ENCODE measurements at places on chromosomes 11 and 22.

- no peak for DNase-seq
Measured at GRCh38 chr22:29890760-29891159, 7.8 kb downstream of the MTMR3 start.

GRCh38 chr11:14582793-14583192 lies 60.8 kb upstream of the PDE3B start:
- DNase-seq: no peak

DNA sequence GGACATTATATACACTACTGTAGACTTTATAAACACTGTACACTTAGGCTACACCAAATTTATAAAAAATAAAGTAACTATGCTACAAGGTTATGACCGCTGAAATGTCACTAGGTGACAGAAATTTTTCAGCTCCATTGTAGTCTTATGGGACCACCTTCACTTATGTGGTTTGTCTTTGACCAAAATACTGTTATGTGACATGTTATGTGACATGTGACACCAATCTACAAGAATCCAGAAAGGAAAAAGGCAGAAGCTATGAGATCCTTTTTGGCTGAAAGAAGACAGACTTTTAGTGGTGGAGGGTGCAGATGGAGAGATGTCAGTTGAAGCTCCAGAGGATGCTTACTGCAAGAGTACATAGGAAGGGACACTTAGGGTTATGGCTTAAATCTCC lies 1378.4 kb upstream of the TENM4 start:
- no peak for DNase-seq

- no peak for DNase-seq
Measured at GRCh38 chr11:13140028-13140870, 131.1 kb downstream of the RASSF10 start.

DNA sequence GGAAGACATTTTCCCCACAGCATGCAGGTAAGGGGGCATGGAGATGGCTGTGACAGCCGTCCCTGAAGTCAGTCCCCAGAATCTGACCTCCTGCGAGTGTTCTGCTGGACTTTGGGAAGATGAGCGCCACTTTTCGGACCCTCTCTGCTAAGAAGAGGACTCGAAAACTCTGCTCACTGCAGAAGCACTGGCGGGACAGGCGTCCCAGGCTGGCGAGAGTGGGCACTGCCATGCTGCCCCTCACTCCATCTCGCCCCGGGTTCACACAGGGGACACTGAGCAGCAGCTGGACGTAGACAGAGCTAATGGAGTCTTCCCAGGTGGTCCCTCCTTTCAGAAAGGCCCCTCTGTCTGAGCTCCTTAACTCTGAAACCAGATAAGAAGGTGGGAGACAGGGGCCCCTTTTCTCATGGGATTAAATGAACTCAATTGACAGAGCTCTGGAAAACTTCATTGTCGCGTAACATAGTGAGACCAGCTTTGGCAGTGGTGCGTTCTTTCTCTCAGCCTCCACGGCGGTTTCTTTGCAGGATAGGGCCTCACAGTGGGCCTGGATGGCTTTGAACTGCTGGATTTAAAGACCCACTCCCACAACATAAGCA lies 4.8 kb downstream of the ADAMTS8 start:
- no peak for DNase-seq

DNA sequence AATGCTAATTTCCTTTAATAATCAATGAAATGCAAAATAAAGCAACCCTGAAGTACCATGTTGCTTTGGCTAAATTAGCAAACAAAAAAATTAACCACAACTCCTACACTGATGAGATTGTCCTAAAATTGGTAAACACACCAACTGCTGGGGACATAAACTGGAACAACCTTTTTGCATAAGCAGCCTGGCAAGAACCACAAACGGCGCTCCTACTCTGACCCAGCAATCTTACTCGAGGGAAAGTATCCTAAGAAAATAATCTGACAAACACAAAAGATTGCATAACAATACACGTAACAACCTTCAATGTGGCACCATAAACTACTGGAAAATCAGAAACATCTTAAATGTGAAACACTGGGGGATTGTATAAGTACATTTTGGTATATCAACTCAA lies 189.8 kb upstream of the PITPNB start:
- DNase-seq: no peak

DNA sequence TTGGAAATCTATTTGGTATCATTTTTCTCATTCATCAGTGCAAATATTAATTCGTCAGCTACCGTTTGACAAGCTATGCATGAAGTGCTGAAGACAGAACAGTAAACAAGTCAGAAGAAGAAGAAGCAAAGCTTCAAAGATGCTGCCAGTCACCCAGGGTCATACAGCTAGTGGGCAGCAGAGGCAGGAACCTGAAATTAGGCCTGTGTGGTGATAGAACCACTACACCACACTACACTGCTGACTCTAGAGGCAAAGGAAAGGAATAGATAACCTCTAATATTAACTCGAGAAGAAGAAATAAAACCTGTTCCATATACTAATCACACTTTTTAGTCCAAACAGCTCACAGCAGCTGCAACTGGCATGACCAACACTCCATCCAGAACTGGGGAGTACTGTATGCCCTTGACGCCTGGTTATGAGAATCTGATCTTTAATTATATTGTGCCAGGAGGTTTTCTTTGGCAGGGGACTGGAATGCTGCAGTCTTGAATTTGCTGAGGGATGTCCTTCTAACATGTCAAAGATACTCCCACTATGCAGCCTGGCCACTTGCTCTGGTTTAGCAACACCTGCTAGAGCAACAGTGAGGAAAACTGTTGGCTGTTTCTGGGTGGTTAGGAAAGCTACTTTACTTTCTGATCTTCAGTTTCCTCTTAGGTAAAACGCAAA lies 73.0 kb downstream of the PAK1 start:
- DNase-seq: no peak

DNA sequence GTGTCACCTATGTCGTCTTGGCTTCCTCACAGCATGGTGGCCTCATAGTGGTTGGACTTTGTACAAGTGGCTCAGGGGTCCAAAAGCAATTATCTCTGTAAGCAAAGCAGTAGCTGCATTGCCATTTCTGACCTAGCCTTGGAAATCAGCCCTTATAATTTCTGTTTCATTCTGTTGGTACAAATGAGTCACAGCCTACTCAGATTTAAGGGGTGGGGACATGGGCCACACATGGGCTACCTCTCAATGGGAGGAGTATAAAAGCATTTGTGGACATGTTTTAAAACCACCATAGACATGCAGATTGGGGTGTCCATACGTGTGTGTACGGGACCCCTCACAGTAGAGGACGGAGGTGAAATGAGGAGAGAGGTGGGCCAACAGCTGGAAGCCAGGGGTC lies 41.6 kb downstream of the CHRDL2 start:
- no peak for DNase-seq

DNA sequence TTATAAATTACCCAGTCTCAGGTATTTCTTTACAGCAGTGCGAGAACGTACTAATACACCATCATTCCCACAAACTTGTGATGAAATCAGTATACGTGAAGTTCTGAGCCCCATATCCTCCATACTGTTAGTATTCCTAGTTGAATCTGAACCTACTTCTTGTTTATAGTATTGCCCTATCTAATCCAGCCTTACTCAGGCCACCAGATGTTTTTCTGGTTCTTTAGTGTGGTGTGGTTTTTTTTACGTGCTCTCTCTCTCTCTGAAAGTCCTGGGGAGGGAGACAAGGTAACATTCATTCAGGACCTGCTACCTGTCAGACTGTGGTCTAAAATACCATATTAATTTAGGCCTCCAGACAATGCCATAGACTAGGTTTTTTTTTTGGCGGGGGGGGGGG lies 47.6 kb upstream of the TEAD1 start:
- DNase-seq: no peak

DNA sequence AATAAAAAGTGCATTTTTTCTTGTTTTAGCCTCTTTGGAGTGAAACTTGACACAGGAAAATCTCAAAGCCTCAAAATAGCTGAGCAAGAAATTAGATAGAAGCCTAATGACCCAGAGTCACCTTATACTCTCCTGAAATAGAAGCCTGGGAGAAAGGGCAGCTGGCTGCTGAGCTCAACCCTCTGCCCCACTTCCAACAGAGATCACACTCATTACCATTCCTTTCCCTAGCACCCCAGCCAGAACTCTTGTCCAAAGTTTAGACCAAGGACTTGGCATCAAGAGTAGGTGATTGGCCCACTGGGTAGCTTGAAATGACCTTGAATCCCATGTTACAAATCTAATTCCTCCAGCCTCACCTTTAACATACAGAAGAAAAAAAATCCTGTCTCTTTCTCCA lies 62.7 kb upstream of the AMOTL1 start:
- DNase-seq: no peak

- DNase-seq: no peak
Measured at GRCh38 chr11:79030448-79030847, 410.4 kb downstream of the TENM4 start.

DNA sequence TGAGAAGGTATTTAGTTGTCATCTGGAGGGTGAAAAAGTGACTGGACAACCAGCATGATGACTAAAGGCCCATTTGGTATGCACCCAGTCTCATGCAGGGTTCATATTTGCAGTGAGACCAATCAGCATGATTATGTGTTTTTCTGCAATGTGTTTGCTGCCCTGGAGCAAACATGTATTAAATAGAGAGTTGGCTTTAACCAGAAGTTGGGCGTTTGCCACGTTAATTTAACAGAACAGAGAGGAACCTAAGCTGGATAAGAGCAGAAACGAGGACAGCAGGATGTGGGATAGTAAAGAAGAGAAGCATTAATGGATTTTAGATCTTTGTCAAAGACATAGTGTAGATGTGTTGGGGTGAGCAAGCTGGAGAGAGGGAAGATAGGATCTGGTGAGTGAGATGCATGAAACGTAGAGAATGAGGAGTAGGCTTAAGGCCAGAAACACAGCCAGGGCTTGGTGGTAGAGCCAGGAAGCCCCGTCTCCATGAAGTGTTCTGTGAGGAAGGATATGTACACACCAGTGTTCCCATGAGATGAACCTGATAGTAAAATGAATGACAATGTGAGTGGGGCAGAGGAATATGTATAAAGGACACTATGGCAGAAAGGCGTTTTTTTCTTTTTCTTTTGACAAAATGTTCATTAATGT lies 164.0 kb upstream of the PDGFD start:
- no peak for DNase-seq

DNA sequence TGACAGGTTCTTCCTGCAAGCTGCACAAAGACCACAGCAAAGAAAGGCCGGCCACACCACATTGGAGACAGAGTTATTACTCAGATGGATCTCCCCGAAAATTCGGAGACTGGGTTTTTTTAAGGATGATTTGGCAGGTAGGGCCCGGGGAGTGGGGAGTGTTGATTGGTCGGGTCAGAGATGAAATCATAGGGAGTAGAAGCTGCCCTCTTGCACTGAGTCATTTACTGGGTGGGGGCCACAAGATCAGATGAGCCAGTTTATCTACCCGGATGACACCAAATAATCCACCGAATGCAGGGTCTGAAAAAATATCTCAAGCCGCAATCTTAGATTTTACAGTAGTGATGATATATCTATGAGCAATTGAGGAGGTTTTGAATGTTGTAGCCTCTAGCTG lies 401.8 kb upstream of the FAT3 start:
- DNase-seq: no peak

DNA sequence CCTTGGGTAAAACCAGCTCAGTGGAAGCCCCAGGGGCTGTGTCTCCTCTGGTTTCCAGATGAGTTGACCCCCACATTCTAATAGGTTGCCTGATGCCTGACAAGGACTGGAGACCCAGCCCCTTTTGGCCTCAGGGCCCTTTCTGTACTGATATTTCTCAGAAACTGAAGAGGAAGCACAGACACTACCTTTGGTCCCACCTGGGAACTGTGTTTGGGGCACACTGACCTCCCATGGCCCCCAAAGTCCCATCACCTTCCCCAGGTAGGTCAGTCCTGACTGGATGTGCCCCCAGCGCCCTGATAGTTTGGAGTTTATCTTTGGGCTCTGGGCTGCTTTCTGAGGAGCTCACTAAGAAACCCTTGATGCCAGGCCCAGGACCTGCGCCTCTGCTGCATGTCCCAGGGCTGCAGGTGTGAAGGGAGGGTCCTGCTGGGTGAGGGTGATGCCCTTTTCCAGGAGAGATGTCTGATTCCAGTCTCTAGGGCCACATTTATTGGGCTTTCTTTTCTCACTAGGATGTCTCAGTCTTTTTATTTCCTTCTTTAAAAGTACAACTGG lies 106.7 kb downstream of the GGTLC2 start:
- no peak for DNase-seq

DNA sequence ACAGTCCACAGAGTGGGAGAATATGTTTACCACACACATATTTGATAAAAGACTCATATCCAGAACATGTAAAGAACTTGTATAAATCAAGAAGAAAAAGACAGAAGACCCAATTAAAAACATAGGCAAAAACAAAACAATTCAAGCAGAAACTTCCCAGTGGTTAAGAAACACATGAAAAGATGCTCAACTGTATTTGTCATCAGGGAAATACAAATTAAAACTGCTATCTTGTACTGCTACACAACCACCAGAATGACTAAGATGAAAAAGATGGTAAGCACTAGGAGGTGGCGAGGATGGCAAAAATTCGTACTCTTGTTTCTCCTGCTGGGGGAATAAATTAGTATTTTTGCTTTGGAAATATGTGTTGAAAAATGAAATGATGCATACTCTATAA lies 192.3 kb upstream of the C11orf87 start:
- DNase-seq: no peak

- no peak for DNase-seq
Measured at GRCh38 chr11:61923166-61924063, 6.0 kb upstream of the RAB3IL1 start.

GRCh38 chr11:70108250-70108649 lies 30.1 kb downstream of the ANO1 start:
- DNase-seq: no peak

DNA sequence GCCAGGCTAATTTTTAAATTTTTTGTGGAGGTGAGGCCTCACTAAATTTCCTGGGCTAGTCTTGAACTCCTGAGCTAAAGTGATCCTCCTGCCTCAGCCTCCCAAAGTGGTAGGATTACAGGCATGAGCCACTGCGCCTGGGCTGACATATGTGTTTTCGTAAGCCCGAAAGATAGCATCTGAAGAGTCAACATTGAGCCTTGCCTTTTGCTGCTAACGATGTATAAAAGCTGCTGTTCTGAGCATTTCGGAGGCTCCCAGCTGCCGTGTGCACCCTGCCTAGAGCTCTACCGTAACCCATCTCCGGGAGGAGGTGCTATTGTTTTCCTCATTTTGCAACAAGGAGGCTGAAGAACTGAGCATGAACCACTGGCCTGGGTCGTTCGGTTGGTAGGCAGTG lies 18.1 kb upstream of the PPP6R3 start:
- no peak for DNase-seq

GRCh38 chr22:30821381-30821780 lies 126.7 kb downstream of the OSBP2 start:
- no peak for DNase-seq

- no peak for DNase-seq
Measured at GRCh38 chr11:68287419-68287818, 15.6 kb upstream of the C11orf24 start.

- DNase-seq: no peak
Measured at GRCh38 chr22:45731798-45732495, 60.3 kb downstream of the ATXN10 start.

- no peak for DNase-seq
Measured at GRCh38 chr11:124935548-124936514, at the start of gene HEPACAM. TSS of gene HEPACAM (minus strand) at chr11:124936047. CDS start at chr11:124936006, 41 bp downstream.

DNA sequence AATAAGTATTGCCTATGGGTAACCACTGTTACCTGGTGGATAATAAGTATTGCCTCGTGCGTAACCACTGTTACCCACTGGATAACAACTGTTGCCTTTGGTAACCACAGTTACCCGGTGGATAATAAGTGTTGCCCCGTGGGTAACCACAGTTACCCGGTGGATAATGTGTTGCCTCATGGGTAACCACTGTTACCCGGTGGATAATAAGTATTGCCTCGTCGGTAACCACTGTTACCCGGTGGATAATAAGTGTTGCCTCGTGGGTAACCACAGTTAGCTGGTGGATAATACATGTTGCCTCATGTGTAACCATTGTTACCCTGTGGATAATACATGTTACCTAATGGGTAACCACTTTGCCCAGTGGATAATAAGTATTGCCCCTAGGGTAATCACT lies 9.8 kb upstream of the NXPE4 start:
- DNase-seq: no peak
